ENCODE measurements at places on chromosomes 12 and 14.
A peak's percentile ranks its signal among the peaks of the same experiment; 100 is the strongest.

DNA sequence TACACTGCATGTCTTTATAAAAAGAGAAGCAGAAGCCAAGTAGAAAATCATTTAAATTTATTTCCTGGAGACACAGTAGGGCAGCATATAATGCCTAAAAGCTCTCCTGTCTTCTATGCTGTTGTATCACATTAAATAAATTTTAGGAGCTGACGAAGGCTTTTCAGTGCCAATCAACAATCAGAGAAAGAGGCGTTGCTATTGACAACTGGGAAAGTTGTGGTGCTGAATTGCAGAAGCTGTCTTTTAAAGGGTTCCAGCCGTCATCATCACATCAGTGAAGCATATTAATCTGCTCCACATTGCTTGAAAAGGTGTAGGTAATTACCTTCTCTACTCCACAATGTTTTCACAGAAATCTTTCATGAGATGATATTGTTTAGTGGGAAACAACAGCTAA lies 103.9 kb downstream of the FSCB start:
- no peak for DNase-seq

DNA sequence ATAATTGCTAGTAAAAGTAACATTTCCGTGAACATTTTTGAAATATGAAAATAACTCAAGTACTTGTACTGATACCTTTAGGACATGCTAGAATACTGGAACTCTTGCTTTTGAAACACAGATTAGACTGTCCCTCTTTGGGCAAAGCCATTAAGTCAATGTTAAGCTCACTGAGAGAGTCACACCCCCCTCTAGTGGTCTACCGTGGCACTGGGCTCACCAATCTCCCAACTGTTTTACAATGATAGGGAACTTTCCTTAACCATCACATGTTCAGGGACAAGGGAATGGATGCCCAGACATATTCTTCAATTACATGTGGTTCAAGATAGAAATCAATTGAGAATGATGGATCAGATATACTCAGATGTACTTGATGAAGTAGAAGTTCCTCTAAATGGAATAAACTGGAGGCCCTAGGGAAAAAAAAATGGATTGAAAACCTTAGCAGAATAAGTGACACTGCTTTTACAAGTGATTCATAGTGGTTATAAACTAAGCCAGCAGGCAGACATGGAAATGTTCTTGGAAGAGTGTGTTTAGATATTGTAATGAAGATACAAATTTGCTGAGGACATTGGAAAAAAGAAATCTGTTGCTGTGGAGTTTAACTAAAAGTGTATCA lies 17.8 kb downstream of the NANOG start:
- DNase-seq = peak; percentile 67

- peak; percentile 33 for DNase-seq
Observed at GRCh38 chr12:93572712-93573551, 457 bp downstream of the SOCS2 start.

DNA sequence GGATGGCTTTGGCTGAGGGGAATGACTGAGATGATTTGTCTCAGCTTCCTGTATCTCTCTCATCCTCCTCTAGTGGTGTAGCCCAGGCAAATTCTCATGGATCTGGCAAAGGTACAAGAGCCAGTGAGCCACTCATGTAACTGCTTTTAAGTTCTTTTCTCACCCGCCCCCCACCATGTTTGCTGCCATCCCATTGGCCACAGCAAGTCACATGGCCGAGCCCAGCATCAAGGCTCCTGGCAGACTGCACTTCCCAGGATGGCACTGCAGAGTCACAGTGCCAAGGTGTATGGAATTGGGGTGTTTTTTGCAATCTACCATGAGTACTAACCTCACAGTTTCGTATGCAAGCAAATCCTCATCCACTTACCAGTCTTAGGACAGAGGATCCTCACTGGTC lies 50.9 kb downstream of the CHST11 start:
- no peak for DNase-seq

GRCh38 chr14:99589031-99589441 lies 15.0 kb downstream of the CCDC85C start:
- DNase-seq = no peak

DNA sequence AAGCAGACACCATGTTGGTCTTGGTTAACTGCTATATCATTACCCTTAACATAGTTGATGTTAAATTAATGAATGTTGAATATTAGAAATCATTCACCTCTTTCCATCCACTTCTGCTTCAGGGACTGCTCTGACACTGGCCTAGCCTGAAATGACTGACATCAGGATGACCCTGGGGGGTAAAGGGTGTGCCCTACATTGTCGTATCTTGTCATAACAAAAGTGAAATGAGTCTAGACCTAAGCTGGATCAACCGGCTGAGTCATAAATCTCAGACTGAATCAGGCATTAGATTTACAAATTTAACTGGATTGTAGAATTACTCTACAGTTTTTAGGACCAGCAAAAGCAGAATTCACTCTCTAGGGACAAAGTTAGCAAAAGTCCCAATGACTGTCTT lies 35.3 kb downstream of the KICS2 start:
- DNase-seq = peak; percentile 41

DNA sequence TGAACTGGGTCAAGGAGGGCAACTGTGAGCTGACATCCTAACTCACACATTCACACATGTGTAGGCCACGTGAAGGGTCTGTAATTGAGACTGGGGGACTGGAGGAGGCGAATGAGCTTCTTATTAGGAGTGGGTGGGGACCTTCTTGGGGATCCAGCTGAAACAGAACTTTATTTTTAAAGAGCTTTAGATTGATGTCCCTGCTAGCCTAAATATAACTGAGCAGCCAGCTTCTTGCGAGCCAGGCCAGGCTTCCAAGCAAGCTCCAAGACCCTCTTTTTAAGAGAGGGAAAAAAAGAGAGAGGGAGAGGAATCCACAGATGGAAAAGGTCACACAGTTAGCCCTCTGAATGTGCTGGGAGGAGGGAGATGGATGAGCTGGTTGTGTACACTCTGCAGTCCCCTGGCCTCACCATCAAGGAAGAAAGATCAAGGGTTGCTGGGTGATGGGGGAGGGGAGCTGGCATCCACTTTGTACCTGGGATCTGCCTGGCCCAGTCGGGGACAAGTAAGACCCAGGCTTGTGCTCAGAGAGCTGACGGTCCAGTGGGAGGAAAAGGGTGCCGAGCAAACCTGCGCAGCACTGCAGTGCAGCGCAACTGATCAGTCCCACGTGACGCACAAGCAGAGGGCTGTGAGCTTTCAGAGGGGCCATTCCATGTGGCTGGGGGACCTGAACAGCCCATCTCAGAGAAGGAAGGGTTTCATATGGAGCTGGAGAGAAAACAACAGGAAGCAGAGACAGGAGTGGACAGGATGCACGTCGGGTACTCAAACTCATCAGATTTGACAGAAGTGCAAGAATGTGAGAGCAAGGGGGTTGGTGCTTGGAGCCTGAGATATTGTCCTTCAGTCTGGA lies 154.5 kb downstream of the ZFP36L1 start:
- no peak for DNase-seq

DNA sequence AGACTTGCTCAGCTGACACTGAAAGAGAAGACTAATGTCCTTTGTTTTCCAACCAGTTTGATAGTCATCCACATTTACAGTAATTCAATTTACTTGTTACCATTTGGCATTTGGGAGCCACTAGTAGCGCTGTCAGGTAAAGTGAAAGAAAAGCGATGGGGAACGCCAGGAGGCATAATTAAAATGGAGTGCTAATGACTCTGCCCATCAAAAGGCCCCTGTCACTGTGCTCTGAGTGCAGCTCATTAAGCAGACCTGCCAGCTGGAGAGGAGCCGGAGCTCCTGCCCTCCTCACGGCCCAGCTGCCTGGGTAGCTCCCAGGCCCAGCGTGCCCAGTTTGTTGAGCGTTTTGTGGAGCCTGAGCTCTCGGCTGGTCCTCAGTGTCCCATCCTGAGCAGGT lies 463.6 kb upstream of the CCDC196 start:
- DNase-seq = no peak

- DNase-seq = no peak
Observed at GRCh38 chr14:81286574-81287370, 66.0 kb upstream of the GTF2A1 start.

DNA sequence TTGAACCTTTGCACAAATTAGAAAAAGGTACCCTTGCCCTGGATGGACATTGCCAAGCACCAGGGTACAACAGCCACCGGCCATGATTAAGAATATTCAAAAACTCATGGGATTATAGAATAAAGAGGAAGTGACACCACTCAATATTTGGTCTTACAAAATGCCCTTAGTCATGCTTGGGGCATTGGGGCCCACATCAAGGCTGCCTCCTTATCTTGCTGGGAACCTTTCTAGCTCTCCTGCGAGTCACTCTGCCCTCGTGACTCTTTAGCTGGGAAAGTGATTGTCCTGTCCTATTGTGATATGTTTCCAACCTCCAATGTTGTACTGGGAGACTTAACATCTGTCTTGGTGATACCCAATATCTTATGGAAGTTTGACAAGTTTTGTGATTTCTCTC lies 57.8 kb downstream of the GTF2A1 start:
- no peak for DNase-seq

DNA sequence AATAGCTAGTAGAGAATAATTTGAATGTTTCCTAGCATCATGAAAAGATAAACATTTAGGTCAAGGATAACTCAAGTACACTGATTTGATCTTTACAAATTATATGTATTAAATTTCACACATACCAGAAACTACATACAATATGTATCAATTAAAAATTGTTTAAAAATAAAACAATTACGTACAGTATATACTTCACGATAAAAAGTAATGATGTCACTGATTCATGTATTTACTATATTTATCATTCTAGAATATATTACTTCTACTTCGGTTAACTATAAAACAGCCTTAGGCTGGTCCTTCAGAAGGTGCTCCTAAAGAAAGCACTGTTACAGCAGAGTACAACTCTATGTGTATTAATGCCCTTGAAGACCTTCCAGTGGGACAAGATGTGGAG lies 11.5 kb downstream of the RBM23 start:
- DNase-seq = no peak

DNA sequence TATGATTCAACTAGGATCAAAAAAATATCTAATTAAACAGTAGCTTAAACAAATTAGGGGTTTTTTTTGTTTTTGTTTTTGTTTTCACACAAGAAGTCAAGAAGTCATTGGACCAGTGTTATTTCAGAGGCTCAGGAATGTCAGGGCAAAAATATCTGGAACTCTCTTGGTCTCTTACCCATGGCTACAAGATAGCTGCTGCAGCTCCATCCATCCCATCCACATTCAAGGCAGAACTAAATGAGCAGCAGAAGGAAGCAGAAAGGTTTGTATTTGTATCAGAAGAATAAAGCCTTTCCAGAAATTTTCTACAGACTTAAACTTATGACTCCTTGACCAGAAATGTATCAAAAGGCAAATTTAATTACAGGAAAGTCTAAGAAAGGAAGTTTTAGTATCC lies 33.8 kb upstream of the BCL2L14 start:
- no peak for DNase-seq

DNA sequence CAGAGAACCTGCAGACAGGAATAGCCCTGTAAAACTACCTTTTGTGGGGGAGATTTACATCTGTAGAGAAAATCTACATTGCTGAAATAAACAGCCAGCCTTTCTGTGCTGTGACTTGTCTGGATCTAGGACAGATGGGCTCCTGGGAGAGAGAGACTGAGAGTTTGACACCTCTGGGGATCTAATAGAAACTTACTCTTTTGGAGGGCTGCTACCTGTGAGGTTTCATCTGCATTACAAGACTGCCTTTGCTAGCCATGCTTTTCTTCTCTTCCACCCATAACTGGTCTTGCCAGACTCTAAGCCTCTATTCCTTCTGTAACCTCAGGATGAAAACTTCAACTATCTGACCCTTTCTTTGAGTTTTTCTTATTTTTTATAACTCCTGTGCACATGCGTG lies 452.6 kb downstream of the ZFP36L1 start:
- DNase-seq = peak; percentile 24

- DNase-seq = no peak
Observed at GRCh38 chr12:32809846-32810245, 54.1 kb upstream of the YARS2 start.

DNA sequence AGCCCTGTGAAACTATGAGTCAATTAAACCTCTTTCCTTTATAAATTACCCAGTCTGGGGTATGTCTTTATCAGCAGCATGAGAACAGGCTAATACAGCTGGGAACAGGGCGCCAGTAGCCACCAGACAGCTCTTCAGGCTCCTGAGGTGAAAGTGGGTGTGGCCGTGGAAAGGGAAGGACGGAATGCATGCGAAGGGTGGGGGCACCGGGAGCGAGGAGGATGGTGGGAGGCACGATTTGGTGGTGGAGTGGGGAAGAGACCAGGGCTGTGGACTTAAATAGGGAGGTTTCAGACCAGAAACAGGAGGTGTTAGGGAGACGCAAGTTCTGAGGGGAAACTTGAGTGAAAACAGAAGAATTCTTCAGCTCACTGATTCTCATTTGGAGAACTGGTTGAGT lies 44.1 kb upstream of the CHST11 start:
- DNase-seq = no peak

GRCh38 chr12:102120564-102120873 lies 536 bp downstream of the PARPBP start:
- DNase-seq = no peak

GRCh38 chr12:62260733-62261683 lies 804 bp downstream of the USP15 start:
- peak; percentile 91 for DNase-seq

DNA sequence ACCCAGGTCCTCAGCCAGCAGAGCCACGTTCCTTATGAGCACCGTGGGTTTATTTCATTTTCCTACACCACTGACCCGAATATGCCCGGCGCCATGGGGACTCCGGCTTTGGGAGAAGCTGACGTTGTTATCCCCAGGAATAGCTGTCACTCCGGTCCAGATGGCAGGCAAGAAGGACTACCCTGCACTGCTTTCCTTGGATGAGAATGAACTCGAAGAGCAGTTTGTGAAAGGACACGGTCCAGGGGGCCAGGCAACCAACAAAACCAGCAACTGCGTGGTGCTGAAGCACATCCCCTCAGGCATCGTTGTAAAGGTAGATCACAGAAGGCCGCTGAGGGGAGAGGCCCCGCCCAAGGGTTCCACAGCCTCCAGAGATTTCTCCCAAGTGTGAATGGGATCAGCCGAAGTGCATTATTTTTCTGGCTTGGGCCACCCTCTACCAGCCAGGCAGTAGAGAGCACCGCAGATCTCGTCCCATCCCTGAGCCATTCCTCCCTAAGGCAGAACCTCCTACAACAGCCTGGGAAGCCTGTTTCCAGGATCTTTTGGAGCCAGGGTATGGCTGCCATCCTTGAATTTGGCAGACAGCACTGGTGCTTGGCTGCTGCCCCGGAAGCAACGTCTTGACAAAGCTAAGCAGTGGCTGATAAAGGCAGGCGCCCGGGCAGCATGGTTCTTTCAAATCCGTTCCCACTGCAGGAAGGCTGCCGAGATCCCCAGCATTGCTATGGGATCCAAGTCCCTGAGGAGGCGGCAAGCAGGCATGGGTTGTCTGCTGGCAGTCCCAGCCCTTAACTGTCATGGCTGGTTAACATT lies 17.8 kb downstream of the CDK2AP1 start:
- DNase-seq = no peak

GRCh38 chr12:49094160-49094974 lies at the start of gene DHH:
Gene DHH, minus strand, starts transcription at chr12:49094801. Its CDS starts 289 bp downstream, at chr12:49094512.
- DNase-seq = no peak

GRCh38 chr14:56059054-56059453 lies 59.2 kb upstream of the PELI2 start:
- no peak for DNase-seq

GRCh38 chr12:59066445-59066844 lies 146.1 kb upstream of the LRIG3 start:
- no peak for DNase-seq

- no peak for DNase-seq
Observed at GRCh38 chr14:81400852-81401251, 728 bp upstream of the STON2 start.

GRCh38 chr12:124663771-124664366 lies 96.5 kb upstream of the NCOR2 start:
- no peak for DNase-seq

GRCh38 chr14:99215277-99215676 lies 56.7 kb downstream of the BCL11B start:
- DNase-seq = no peak

Measured in GM12865 (cell line).